Activated naive CD4-positive, alpha-beta T cell treated with Interleukin-2 at 50 U/mL for 16 hours (primary cell): ENCODE measurements at places on chromosomes 7 and 10.

GRCh38 chr10:16857419-16857818 lies 40.2 kb upstream of the RSU1 start:
- DNase-seq: no peak

- DNase-seq: no peak
These were observed 2.6 kb downstream of the BZW2 start for GRCh38 chr7:16648551-16648950.

GRCh38 chr7:154699417-154699816 lies 303.5 kb downstream of the PAXIP1 start:
- no peak for DNase-seq

GRCh38 chr10:23826421-23826820 lies 382.5 kb upstream of the KIAA1217 start:
- DNase-seq: no peak

GRCh38 chr7:143355450-143356385 lies 6.8 kb downstream of the FAM131B start:
- DNase-seq: no peak

GRCh38 chr10:178208-178607 lies 43.0 kb downstream of the ZMYND11 start:
- no peak for DNase-seq

GRCh38 chr10:111887266-111887665 lies 296.3 kb downstream of the GPAM start:
- DNase-seq: no peak

DNA sequence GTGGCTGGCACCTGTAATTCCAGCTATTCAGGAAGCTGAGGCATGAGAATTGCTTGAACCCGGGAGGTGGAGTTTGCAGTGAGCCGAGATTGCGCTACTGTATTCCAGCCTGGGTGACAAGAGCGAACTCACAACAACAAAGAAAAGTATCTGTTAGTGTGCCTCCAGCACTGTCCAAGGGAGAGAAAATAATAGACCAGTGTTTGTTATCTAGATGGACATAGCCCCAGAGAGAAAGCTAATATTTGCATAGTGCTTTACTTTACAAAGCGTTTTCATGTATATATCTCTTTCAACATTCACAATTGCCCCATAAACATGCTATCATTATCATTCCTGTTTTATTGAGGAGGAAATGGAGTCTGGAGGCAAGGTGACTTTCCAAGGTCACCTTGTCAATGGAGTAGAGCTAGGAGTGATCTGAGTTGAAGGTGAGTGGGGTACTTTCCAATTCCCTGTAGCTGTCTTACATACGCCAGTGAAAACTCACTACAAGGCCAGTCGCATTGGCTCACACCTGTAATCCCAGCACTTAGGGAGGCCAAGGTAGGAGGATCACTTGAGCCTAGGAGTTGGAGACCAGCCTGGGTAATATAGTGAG lies 49.7 kb upstream of the KIF5B start:
- DNase-seq: no peak
